ENCODE measurements at places on chromosomes 1 and 21.

GRCh38 chr1:78980511-78980910 is 26.0 kb downstream of the ADGRL4 start:
- no peak for DNase-seq

DNA sequence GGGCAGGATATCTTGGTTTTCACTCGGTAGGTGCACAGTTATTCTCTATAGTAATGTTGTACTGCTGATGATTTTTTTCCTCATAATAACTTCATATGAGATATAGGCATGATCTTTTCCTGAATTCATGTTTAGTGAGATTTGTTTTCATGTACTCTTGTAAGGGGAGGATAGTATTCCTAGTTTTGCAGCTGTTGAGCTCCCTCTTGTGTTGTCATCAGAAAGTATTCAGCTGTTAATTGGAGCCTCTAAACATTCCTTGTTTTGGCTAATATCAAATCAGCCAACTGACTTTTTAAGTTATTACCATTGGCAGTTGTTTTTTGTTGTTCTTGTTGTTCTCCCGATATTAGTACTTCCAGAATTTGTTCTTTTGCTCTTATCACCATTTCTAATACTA is 24.4 kb downstream of the OR10R2 start:
- no peak for DNase-seq

DNA sequence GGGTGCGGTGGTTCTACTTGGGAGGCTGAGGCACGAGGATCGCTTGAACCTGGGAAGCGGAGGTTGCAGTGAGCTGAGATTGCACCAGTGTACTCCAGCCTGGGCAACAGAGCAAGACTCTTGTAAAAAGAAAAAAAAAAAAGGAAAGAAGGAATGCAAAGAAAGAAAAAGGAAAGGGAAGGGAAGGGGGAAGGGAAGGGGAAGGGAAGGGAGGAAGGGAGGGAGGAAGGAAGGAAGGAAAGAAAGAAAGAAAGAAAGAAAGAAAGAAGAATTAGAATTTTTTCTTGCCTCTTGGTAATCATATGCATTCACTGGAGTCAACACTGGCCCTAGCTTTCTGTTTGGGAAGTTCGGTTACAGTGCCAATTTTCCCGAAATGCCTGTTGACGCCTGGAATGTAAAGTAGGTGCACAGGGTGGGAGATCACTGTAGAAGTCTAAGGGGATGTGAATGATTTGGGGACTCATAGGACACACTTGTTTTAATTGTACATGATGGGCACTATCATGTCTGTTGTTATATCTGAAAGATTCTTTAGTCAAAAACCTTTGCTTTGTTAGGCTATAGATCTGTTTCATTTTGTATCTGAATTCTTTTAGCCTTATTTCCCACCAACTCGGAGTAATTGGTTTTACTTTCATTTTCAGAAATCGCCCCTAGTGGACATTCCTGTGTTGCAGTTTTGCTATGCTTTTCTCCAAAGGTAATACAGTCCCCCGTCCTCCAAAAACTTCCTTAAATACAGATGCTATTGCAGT is 59.8 kb upstream of the MORC3 start:
- DNase-seq, result no peak

GRCh38 chr1:185487936-185488335 is 170.9 kb upstream of the IVNS1ABP start:
- DNase-seq, result no peak

DNA sequence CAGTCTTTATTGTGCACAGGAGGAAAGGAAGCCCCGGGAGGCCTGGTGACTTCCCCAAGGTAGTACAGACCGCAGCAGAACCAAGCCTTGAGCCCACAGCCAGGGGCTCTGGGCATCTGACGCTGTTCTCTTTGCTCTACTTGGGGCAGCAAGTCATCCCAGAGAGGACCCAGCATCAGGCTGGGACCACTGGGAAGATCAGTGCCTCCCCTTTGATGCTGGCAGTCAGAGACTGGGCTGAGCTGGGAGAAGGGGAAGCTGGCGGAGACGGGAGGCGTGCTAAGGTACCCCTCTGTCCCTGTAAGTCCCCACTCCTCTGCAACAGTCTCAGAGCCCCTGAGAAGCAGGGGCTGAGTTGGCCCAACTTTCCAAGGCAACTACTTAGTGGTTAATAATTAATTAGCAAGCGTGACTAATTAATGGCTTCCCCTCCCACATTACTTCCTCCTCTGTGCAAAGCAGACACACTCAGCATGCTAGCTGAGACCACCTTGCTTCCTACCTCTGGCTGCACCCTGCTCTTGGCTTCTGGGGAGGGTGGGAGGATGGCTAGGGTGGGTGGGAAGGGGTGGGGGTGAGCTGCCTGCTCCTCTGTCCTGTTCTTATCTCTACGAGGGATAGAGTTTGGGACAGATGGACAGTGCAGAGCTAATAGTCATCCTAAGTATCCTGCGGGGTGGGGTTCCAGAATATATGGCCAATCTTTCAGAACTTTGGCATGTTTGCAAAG is 1.3 kb downstream of the INAVA start:
- DNase-seq, result no peak

GRCh38 chr1:69201716-69202115 is 366.0 kb upstream of the LRRC7 start:
- DNase-seq, result no peak

- DNase-seq, result no peak
Observed at GRCh38 chr1:5385956-5386355, 606.3 kb downstream of the NPHP4 start.

- no peak for DNase-seq
Observed at GRCh38 chr21:27582948-27583430, 616.1 kb upstream of the ADAMTS5 start.

DNA sequence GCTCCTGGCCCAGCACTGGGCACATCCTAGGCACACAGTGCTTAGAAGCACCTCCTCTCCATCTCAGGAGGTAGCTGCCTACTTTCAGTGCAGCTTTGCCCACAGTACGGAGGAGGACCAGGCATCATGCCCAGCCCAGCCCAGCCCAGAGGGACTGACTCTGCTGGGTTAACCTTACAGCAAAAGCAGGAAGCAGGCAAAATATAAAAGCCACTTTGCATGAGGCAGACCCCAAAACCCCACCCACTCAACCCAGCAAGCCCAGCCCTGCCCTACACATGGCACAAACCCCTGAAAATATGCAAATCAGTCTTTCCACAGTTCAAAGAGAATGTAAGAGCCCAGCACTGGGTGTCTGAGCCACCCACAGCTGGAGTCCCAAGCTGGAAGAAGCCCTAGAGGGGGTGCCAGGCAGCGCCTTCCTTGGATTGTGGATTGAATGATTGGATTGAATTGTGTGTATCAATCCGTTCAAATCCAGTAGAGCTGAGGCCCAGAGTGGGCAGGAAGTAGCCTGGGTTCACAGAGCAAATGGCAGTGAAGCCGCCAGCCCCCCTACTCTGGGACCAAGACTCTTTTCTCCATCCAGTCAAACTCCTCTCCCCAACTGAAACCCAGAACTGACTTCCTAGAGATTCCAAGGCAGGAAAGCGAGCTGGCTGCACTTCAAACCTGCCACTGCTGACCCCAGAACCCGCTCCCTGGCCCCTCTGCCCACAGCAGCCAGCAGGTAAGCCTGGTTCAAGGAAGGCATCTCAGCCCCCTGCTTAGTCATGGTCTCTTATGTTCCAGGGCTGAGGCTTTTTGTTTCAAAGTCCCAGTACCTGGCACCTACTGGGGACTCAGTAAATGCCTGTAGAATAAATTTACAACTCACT is 117.7 kb downstream of the LACTBL1 start:
- no peak for DNase-seq

Measured in nucleus accumbens (tissue), 56 donors.